Fibroblast of skin of left quadriceps (primary cell): ENCODE measurements at places on chromosomes 7 and 10.

DNA sequence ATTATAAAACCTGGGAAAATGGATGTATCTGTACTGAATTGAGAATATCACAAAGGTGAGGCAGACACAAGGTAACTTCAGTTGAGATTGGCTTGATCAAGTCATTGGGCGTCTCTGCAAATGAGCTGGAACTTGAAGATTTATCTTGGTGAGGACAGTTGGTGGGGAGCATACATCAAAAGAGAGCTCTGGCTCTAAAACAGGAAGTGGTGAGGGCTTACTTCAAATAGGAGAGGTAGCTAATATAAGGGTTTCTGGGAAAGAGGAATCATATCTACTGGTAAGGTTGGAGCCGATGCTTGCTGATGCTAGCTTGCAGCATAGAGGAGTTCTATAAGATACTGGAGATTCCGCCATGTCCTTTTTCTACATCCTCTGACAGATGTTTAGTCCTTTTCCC lies 39.9 kb upstream of the FGL2 start:
- DNase-seq: no peak

GRCh38 chr7:157111311-157111710 lies 27.4 kb upstream of the UBE3C start:
- DNase-seq: no peak

DNA sequence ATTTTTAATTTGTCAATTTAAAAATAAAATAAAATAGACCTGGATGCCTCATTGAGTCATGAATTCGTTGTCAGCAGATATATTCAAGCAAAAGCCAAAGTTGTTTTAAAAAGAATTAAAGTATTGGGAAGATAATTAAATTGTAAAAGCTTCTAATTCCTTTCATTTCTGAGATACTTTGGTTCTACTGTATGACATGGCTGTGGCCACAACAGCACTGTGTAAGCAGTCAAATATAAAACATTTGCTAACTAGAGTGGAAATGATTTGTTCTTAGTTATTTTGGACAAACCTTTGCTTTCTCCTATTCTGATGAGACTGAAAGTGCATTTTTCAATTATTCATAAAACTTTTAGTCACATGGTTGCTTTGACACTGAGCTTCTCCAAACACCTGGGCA lies 143.6 kb upstream of the FAM13C start:
- no peak for DNase-seq

GRCh38 chr7:73738220-73738611 lies 386 bp downstream of the ABHD11 start:
- no peak for DNase-seq

DNA sequence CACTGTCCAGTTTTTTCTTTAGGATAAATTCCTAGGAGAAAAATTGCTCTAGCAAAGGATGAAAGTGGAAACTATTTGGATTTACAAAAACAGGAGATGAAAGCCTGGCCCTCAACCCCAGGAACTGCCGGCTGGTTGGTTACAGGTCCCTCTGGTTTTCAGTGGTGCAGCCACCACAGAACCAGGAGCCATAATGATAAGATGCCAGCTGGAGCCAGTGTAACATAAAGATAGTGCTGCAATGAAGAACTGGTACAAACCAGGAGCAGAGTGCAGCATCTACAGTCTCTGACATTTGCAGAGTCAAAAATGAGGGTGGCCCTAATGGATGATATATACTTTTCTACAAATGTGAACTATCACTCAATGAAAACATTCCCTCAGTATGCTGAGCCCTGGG lies 20.4 kb upstream of the NUP42 start:
- DNase-seq: no peak

- DNase-seq: no peak
These were observed 2.8 kb downstream of the TET1 start for GRCh38 chr10:68562661-68563570.

GRCh38 chr7:106450716-106451115 lies 165.9 kb upstream of the NAMPT start:
- DNase-seq: no peak

DNA sequence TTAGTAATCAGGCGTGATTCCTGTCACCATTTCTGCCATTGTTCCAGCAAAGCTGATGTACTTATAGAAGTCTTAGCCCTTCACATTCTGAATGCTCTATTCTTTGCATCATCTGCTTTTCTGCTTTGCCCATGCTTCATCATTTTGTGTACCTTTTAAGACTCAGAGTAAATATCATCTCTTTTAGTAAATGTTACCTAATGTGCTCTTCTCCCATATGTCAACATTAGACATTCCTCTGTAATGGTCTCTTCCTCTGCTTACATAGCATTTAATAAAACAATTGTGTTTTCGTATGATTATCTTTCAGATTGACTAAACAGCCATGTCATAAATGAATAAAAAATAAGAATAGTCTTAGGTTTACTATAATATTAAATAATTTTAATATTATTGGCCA lies 719.6 kb upstream of the GRM3 start:
- no peak for DNase-seq

- no peak for DNase-seq
These were observed 108.4 kb upstream of the LYZL2 start for GRCh38 chr10:30737931-30738391.

GRCh38 chr10:5531558-5532306 lies 7.0 kb downstream of the CALML3 start:
- no peak for DNase-seq

DNA sequence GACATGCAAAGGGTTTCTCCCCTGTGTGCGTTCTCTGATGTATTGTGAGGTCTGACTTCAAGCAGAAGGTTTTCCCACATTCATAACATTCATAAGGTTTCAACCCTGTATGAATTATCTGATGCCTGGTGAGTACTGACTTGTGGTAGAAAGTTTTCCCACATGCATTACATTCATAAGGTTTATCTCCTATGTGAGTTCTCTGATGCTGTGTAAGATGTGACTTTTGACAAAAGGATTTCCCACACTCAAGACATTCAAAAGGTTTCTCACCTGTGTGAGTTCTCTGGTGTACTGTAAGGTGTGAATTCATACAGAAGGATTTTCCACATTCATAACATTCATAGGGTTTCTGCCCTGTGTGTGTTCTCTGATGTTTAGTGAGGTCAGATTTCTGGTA lies 45.1 kb downstream of the ZNF33B start:
- no peak for DNase-seq

DNA sequence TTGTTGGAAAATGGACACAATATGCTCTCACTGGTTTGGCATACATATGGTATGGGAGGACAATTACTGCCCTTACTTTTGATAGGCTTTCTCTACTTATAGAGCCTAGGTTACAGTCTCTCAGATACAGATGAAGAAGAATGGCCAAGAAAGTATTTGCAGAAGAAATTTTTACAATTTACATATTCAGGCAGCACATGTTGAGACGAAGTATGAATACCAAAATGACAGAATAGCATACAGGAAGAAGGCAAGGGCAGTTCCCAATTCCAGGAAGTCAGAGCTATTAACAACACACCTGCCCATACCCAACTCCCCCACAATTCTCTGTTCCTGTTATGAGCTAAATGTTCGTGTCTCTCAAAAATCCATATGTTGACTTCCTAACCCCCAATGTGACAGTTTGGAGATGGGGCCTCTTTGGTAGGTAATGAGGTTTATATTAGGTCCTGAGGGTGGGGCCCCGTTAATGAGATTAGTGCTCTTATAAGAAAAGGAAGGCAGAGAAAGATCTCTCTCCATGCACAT lies 67.8 kb downstream of the DOCK4 start:
- no peak for DNase-seq

DNA sequence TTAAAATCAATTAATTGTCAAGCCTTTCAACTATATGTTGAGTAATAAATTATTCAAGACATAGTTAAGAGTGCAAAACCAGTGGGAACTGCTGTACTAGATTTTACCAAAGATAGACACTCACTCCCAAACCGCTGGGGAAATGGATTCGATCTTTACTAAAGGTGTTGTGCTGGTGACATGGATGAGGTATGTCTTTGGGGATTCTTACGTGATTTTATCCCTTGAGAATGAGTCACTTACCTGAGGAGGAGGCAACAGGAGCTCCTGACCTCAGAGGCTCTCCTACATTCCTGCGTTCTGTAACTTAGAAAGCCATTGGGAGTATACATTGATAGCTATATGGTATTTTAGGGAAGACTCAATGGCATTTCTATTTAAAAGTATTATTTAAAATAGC lies 165.5 kb downstream of the PKD1L1 start:
- no peak for DNase-seq

- no peak for DNase-seq
These were observed 441.5 kb upstream of the ETV1 start for GRCh38 chr7:14430926-14431325.

- DNase-seq: no peak
These were observed 12.6 kb downstream of the TMEM176B start for GRCh38 chr7:150787321-150788281.

- DNase-seq: no peak
These were observed 91.4 kb downstream of the GPR85 start for GRCh38 chr7:112995059-112995824.

GRCh38 chr7:41984888-41985287 lies 252.1 kb downstream of the GLI3 start:
- DNase-seq: no peak

DNA sequence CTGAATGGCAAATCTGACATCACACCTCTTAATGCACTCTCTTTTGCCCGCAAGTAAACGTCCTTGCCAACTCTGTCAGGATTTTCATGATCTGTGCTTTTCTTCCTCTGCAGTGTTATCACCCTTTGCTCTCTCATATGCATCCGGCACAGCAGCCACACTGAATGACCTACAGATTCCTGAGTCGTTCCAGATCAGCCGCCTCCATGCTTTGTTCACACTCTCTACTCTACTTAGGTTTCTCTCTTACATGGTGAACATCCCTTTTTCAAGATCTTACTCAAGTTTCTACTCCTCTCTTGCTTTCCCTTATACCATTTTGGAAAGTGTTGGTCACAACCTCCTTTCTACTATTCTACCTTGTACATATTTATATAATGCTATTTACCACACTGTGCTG lies 127.7 kb upstream of the AOAH start:
- DNase-seq: no peak

DNA sequence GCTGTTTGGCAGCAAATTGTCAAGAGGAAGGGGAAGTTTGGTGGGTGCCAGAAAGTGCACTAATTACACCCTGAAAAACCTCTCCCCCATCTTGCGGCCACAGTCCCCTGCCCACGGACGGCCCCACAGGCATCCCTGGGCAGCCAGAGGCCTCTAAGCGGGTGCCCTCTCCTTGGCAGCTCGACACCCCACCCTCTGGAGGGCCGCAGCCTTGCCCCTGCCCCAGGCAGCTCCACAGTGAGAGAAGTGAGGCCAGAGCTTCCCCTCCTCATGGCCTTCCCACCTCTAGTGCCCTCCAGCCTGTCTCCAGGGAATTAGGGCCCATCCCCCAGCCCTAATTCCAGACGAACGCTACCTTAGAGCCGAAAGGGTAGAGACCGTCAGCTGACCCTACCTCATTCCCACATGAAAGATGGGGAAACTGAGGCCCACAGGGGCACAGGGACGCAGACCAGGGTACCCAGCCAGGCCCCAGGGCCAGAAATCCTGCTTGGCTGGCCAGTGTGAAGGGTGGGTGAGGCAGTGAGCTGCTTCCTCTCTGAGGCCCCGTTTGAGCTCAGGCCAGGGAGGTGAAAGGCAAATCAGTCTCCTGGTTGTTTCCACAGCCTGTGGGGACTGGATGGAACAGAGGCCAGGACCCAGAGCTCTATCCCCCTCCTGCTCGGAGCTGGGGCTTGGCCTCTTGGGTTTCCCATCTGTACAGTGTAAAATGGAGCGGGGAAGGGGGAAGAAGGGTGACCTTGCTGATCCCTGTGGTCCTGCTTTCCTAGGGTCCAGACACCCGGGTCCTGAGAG lies 10.0 kb downstream of the ZCCHC24 start:
- DNase-seq: no peak

DNA sequence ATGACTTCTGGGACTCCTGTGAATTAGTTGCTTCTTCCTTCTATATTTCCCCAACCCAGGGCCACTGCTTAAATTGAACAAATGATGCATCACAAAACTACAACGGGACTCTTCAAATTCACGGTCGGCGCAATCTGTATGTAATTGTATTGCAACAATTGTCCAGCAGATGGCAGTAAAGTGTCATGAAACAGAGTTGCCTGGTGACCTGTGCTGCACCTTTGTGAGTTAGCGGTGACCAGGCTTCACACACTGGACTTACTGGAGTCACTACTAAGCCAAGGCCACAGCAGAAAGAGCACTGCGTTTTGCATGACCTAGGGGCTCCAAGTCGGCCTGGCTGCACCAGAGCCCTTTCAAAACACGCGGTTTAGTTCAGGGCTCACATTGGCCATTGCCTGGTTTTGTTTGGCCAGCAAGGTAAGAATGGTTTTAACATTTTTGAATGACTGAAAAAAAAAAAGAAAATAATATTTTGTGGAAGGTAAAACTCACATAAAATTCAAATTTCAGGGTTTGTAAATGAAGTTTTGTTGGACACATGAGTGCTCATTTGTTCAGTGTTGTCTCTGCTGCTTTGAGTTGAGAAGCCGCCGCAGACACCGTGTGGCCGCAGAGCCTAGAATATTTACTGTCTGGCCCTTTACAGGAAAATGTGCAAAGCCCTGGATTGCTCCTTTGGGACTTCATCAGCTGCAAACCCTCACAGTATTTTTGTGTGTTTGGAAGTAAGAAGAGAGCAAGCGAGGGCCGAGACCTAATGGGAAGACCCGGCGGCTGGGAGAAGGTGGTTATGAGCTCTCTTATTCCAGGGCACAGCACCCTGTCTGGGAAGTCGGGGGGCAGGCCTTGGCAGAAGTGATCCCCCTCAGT lies 23.2 kb upstream of the ZNF32 start:
- no peak for DNase-seq

GRCh38 chr7:12257582-12257981 lies 46.5 kb downstream of the TMEM106B start:
- no peak for DNase-seq

DNA sequence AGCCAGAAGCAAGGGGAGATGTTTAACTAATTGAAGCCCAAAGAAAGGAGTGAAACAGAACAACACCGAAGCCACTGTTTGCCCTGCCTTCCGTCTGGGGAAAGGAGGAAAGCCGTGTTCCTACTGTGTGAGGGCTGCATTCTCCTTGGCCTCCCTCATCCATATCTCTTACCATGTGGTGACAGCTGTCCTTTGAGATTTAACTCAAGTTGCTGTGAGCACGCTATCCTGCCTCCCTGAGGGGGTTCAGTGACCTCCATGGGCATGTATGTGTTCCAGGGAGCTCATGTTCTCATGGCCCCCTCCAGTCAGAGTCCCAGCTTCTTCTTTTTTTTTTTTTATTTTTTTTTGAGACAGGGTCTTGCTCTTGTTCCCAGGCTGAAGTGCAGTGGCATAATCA lies 26.2 kb upstream of the CRHR2 start:
- DNase-seq: no peak

GRCh38 chr10:110694820-110695538 lies 50.8 kb downstream of the RBM20 start:
- no peak for DNase-seq
